ENCODE measurements at places on chromosomes 5 and 9. TPM values are rescaled to one million over a fixed set of nuclear protein-coding genes. Genes with fewer than 3 reads are reported as not detected.

GRCh38 chr9:14379280-14379679 is 65.3 kb upstream of the NFIB start:
- DNase-seq, result no peak

DNA sequence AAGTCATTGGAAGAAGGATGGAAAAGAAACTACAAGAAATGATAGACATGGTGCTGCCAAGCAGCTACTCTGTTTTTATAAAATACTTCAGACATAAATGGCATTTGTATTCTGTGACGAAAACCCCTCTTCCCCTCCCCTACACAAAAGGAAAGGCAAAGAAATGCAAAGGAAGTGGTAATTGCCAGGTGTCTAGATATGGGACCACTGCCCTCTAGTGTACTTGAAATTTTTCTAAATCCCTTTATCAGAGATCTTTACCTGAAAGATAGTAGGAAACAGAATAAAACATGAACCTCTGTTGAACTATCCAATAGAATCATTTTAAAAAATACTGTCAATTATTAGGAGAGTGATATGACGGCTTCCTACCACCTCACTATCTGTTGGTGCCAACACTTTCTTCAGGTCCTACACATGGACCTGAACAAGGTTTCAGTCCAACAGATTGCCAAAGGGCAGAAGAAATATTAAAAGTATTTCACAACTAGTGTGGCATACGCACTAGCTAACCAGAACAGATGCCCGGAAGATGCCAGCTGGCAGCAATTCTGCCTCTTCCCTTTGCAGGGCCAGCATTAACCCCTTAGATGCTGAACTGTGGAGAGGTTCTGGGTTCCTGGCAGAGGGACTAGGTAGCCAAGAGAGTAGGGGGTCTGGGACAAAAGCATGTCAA is 104.1 kb downstream of the TSSK1B start:
- peak; percentile 47 for DNase-seq

The SLC22A4 gene
- total RNA-seq, result 0.37 TPM

- DNase-seq, result no peak
Observed at GRCh38 chr5:43785198-43785597, 182.2 kb downstream of the NNT start.

DNA sequence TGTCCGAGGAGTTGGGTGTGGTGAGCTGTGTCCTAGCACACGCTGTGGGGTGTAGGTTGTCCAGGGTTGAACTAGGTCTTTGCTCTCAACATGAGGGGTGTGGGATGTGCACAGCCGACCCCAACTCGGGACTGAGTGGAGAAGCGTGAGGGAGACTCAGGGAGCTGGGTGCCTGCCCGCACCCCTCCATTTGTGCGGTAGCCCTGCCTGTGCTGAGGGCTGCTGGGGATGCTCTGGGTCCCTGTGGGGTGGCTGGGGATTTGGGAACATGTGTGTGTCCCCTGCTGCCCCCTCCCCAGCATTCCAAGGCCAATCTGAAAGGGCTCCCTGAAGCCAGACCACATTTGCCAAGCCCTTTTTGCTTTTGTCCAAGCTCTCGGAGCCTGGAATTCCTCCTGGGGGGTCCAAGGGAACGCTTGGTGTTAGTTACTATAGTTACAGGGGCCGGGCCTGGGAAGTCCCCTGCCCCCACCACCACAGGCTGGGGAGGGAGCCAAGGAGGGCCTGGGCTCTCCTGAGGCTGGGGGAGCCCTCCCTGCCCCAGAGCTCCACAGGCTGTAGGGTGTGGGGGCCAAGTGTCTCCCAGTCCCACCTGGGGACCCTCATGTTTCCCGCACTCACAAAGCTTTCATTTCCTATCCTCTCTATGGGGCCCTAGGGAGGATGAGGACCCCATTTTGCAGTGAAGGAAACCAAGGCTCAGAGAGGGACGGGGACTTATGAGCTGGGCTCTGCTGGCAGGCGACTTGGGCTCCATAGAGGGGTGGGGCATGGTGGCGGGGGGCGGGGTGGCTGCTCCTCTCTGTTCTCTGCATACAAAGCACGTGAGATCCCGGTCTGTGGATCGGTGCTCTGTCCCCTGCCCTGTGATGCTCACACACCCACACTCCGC is 1.1 kb downstream of the CRB2 start:
- DNase-seq, result no peak

The GDF9 gene
- 0.09 TPM for total RNA-seq

DNA sequence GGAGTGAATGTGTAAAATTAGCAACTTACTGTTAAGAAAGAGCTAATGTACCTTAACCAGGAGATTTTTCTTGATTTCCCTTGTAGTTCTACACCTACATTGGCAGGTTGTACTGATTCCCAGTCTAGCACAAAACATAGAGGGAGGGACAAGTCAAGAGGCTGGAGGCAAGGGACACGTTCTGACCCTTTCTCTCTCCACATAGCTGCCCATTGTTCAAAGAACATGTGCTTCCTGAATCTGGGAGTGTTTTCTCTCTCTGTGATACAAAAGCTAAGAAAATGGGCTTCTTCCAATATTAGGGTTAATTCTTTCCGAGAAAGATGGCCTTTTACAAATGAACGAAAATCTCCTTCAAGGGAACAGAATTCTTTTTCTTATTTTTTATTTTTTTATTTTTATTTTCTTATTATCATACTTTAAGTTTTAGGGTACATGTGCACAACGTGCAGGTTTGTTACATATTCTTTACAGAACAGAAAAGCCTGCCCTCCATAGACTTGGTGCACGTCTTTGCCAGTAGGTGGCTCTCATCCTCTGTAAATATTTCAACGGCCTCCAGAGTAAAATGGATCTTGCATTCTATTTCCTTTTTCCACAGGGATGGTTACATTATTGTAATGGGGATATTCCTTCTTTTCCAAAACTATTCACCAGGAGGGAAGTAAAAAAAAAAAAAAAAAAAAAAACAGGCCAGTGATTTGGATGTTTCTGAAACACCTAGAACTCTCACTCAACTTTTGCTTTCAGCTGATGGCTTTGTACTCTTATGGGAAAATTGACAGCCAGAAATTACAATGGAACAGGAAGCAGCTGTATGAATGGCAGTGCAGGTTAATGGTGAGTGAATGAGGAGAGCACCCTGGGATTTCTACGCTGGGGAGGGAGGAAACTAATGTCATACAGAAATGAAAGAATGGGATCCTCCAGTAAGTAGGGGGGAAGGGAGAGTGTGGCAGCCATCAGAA is 13.1 kb upstream of the IFNA5 start:
- DNase-seq, result peak; percentile 29

DNA sequence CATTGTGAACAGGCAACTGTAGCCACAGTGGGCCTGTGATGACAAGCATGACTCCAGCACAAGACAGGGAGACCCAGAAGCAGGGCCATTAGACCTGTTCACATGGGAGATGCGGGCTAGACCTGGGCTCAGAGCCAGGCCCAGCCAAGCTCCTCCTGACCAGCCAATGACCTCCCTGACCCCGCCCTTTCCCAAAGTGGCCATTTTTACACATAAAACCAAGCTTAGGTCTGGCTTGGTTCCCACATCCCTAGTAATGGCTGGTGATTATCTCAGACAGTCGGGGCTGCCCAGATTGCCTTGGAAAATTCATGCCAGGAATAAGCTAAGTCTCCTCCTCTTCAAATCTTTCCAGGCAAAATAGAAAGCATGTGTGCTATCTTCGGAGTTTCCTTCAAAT is 94.1 kb downstream of the FRMD3 start:
- DNase-seq, result no peak

GRCh38 chr9:4235871-4236804 is 63.7 kb downstream of the GLIS3 start:
- peak; percentile 44 for DNase-seq

DNA sequence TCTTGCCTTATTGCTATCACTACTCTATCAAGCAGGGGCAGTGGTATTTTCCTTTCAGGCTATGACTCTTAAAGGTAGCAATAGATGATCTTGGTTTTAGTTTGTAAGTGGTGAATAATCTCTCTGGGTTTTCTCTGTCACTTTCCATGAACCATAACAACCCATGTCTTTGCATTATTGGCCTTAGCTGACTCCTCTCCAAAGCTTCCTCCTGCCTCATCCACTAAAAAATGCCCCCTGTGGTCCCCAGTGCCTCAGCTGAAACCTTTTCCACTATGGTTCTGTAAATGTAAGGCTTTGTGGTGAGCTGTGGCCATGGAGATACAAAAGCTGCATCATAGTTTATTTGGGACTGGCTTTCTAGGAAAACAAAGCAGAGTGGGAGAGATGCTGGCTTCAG is 128.8 kb downstream of the GPBP1 start:
- DNase-seq, result no peak

- no peak for DNase-seq
Observed at GRCh38 chr9:128068386-128069205, 564 bp downstream of the SLC25A25 start.

- no peak for DNase-seq
Observed at GRCh38 chr5:178098685-178099084, 14.6 kb upstream of the N4BP3 start.

The GLRA1 gene
- total RNA-seq, result not detected

DNA sequence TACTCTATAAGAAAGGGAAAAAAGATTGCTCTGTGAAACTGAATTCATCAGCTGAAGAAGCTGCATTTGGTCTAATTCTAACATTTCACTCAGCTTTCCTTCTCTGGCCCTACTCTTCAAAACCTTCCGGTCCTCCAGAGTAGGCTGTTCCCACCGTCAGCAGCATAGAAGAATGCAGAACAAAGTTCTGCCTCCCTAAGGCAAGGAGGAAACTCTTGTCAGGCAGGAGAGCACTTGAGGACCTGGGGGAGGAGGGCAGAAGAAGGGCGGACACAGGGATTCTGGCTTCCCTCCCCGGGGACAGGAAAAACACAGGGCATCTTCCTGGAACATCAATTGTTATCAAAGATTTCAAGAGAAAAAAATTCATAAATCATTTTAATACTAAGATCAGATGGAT is 69.2 kb upstream of the SHB start:
- DNase-seq, result no peak

GRCh38 chr5:167945542-167946384 is 345.7 kb upstream of the WWC1 start:
- no peak for DNase-seq

DNA sequence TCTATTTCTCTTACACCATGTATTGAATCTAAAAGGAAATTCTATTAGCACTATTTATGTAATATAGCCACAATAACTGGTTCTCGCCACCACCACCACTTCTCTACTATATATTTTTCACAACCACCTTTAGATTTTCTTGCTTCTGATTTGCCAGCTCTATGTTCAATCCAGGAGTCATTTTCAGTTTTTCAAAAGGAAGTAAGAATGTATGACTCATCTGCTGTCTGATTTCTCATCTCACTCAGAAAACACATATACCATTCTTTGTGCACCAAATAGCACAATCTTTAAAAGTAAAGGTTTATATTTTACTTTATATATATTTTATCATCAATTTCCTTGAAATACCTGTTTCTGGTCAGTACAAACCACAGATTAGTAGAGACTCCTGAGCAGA is 1127.5 kb downstream of the TAF11L14 start:
- no peak for DNase-seq

DNA sequence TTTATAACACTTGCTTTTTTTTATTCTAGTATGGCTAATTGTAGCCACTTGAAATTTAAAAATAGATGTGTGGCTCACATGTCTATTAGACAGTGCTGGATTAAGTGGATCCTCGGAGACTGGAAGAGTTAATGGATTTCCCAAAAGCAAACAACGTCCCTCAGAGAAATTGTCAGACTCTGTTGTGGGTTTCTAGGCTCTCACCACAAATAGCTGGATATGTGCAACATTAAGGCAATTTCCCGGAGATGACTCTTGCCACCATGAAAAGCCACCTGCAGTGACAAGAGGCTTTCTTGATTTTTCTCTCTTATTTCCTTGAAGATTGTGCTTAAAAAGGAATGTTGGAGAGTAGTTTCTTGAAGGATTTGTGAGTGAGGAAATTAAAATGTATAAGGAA is 43.2 kb downstream of the TMEM167A start:
- no peak for DNase-seq

DNA sequence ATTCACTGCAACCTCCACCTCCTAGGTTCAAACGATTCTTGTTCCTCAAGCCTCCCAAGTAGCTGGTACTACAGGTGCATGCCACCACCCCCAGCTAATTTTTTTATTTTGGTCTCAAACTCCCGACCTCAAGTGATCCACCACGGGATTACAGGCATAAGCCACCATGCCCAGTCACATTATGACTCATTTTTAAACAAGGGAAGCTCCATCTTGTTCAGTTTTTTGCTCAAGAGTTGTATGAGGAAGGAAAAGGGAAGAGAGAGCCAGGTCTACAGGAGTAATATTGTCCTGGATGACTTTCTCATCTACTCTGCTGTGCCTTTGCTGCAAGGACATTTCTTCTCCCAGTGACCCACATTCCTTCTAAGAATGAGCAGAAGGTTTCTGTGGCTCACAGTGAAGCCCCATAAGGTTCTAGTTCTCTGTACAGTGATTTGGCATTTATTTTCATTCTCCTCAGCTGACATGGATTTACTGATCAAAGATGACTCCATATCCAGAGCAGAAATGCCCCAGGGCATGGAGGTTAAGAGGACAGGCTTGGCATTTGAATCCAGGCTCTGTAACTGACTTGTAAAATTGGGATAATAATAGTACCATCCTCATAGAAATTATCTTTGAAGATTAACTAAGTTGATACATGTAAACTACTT is 153.5 kb downstream of the CDH6 start:
- DNase-seq, result no peak

The SURF6 gene
- 25.2 TPM for total RNA-seq

DNA sequence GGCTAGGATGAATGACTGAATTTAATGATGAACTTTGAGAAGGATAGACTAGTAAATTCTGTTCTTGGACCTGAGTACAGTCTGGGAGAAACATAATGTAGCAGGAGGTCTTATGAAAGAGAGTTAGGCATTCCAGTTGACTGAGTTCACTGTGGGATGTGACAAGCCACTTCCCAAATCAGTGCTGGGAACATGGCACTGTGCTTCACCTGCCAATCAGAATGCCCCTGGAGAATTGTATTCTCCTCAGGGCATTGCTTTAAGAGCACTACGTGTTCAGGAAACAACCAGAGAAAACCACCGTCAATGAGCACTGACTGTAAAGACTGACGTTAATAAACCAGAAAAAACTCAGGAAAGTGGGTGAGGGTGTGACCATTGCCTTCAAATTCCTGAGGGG is 1.2 kb downstream of the CCDC107 start:
- DNase-seq, result no peak

- no peak for DNase-seq
Observed at GRCh38 chr9:71306134-71306533, 184.7 kb upstream of the TRPM3 start.

GRCh38 chr5:109080896-109081295 is 328.9 kb downstream of the PJA2 start:
- no peak for DNase-seq

DNA sequence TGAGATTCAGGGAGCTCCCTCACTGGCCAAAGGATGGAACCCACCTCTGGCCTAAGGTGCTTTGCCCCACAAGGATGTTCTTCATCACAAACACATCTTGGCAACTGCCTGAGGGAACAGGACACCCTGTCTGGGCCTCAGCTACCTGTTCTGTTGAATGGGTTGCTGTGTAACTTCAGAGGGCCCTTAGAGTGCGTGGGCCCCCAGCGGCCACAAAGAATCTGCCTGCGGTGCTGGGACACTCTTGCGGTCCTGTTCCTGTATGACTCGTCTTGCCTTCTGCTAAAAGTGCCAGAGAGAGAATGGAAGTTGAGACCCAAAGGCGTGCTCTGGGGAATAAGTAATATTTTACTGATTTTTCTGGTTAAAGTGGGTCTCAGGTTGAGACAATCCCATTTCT is 14.1 kb upstream of the RPL26L1 start:
- no peak for DNase-seq

The SLC6A7 gene
- total RNA-seq, result not detected

GRCh38 chr9:117543089-117543488 is 128.2 kb upstream of the ASTN2 start:
- DNase-seq, result no peak

The COL5A1 gene
- 42.6 TPM for total RNA-seq
